Panc1 (cell line): ENCODE measurements at places on chromosomes 7 and 10.
A peak's percentile ranks its signal among the peaks of the same experiment; 100 is the strongest.

GRCh38 chr7:74312418-74313028 is 23.3 kb downstream of the CLIP2 start:
- H3K27me3 ChIP-seq = no peaks in the 10 kb centered on the region
- no peak overlapping the region for H3K4me3 ChIP-seq
- H3K36me3 ChIP-seq = no peaks in the 10 kb centered on the region
- H3K27ac ChIP-seq = no peak overlapping the region

DNA sequence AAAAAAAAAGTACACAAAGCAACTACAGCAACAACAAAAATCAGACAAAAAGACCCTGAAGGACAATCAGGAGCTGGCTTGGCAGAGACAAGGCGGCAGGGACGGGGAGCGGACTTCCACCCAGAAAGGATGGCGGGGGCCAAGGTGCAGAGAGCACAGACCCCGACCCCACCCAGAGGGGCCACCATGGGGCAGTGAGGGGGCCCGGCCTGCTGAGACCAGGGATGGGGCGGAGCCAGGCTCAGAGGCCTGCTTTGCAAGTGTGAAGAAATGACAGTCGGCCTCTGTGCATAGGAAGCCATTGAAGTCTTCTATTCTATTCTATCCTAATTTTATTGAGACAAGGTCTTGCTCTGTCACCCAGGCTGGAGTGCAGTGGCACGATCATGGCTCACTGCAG is 82.0 kb downstream of the ELFN1 start:
- H3K36me3 ChIP-seq = no peaks in the 10 kb centered on the region
- no peak for DNase-seq
- H3K27me3 ChIP-seq = 0 out of 2 replicates have a peak, but pooled peaks cover 3% of the 10 kb centered on the region
- no peak overlapping the region for H3K4me3 ChIP-seq
- H3K4me1 ChIP-seq = peaks cover 21% of the 10 kb centered on the region

- no peaks in the 10 kb centered on the region for H3K27me3 ChIP-seq
- no peaks in the 10 kb centered on the region for H3K4me1 ChIP-seq
- H3K27ac ChIP-seq = no peak overlapping the region
- H3K4me3 ChIP-seq = no peak overlapping the region
- no peaks in the 10 kb centered on the region for H3K36me3 ChIP-seq
Observed at GRCh38 chr7:106167439-106168136, 55.5 kb upstream of the SYPL1 start.

GRCh38 chr7:157722137-157723060 is 385.6 kb downstream of the DNAJB6 start:
- H3K4me1 ChIP-seq = no peaks in the 10 kb centered on the region
- DNase-seq = no peak
- peaks cover 15% of the 10 kb centered on the region for H3K27me3 ChIP-seq
- no peaks in the 10 kb centered on the region for H3K36me3 ChIP-seq

DNA sequence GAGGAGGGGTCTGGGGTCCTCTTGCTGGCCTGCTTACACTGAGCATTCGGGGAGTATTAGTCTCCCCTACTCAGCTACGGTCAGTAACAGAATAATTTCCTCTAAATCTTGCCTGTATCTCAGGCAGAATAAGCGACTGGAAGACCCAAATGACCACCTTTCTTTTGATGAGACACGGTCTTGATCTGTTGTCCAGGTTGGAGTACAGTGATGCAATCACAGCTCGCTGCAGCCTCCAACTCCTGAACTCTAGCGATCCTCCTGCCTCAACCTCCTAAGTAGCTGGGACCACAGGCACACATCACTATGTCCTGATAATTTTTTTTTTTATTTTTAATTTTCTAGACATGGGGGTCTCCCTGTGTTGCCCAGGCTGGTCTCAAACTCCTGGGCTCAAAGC is 17.2 kb downstream of the CCL24 start:
- H3K27me3 ChIP-seq = no peaks in the 10 kb centered on the region
- H3K4me1 ChIP-seq = no peaks in the 10 kb centered on the region

GRCh38 chr7:37027104-37027503 is 302.8 kb upstream of the AOAH start:
- no peaks in the 10 kb centered on the region for H3K27me3 ChIP-seq
- no peaks in the 10 kb centered on the region for H3K36me3 ChIP-seq
- H3K4me1 ChIP-seq = peaks cover 8% of the 10 kb centered on the region
- DNase-seq = no peak
- no peak overlapping the region for H3K4me3 ChIP-seq

GRCh38 chr7:114085313-114085591 is 166.4 kb upstream of the PPP1R3A start:
- DNase-seq = no peak
- peaks cover 16% of the 10 kb centered on the region for H3K27me3 ChIP-seq
- H3K36me3 ChIP-seq = no peaks in the 10 kb centered on the region
- peak overlapping the region; percentile 46 for H3K4me3 ChIP-seq
- peaks cover 10% of the 10 kb centered on the region; the same call in 1 of the 2 replicates for H3K4me1 ChIP-seq
